CD4-positive, alpha-beta T cell (primary cell): ENCODE measurements at places on chromosomes 2 and 18. TPM values are rescaled to one million over a fixed set of nuclear protein-coding genes. Genes with fewer than 3 reads are reported as not detected.

The CDK5R2 gene
- total RNA-seq = not detected

The ANKRD62 gene
- total RNA-seq = not detected

The FOXD4L1 gene
- not detected for total RNA-seq

The TWIST2 gene
- not detected for total RNA-seq

The GAREM1 gene
- 0.14 TPM for total RNA-seq

The DOCK10 gene
- 209 TPM for total RNA-seq

The ANKRD29 gene
- 0.28 TPM for total RNA-seq

The SH3RF3 gene
- total RNA-seq = 5.2 TPM

The POMC gene
- 4.5 TPM for total RNA-seq

The MOGAT1 gene
- total RNA-seq = not detected

DNA sequence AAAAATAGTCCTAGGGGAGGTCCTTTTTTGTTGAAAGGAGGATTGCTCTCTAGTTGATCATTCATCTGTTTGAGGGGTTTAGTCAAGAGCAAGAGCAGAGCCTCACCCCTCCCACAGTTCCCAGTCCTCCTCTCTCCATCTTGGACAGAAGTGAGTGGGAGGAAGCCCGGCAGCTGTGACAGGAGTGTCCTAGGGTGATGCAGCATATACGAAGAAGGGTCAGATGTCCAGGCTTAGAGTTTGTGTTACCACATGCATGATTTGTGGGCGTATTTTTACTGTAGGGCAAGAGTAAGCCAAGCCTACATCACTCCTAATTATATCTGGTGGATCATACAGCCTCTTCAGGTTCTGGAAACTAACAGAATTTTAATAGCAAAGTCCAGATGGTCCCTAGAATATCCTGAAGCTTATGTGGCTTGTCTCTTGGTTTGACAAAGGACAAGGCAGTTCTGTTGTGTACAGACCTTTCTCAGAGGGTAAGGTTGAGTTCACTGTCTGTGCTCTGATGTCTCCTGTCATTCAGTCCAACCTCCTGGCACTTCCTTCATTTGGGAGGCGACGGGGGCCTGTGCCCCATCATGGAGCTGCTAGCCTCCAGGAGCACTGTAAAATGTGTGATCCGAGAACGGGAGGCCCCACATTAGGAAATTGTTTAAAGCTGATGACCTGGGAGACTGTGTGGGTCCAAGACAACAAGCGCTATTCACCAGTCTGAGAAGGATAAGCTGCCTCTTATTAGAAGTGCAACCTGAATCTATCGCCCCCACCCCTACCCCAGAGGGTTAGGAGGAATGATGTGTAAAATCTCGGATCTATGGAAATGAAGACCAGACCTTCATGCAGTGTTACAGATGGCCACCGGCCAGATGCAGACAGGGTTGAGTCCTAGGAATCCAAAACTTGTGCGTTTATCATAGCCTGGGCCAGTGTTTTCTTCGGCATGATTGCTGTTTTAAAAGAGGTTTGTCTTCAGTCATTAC is 6.9 kb downstream of the CEP68 start:
- DNase-seq = no peak

DNA sequence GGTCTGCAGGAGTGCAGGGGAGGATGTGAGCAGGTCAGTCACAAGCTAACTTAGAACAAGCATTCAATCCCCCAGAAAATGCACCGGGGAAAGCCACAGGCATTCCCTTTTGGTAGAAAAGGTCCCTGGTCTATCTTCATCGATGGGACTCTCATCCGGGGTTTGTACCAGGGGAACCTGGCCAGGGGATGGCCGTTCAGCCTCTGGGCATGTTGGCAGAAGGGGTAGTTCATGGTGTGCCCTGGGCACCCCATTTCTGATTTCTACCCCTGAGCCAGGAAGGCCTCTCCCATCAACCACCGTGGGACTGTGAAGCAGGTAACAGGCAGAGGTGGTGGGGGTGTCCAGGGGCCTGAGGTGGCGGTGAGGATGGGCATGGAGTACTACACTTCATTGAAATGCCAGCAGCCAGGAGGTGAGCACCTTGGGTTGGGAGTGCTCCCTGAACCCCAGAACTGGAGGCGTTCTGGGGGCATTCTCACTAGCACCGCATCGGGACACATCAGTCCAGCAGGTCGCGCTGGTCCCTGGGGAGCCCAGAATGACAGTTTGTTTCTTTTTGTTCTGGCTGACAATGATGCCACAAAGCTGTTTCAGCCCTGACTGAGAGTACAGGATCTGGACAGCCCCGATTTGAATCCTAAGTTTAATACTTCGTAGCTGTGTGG is 172.3 kb downstream of the SMAD7 start:
- no peak for DNase-seq

DNA sequence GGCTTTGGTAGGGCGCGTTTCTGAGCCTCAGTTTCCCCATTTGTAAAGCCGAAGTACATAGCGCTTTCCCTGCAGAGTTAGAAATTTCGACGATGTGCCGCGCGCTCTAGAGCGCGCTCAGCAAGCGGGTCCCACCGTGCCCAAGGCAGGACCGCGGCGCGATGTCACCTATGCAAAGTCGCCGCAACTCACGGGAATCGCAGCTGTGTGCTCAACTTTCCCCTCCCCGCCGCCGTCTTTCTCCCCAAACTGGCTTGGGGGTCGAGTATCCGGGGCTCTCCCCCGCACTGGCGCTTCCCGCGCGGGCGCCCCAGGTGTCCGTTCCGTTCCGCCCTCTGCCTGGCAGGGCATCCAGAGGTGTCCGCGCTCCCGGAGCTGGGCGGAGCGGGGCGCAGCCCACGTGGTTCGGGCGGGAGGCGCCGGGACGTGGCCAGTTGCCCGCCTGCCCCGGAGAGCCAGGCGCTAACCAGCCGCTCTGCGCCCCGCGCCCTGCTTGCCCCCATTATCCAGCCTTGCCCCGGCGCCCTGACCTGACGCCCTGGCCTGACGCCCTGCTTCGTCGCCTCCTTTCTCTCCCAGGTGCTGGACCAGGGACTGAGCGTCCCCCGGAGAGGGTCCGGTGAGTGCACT is at the start of gene MLPH:
MLPH (plus strand) TSS at position 433 of the 630 bp plus-strand sequence. CDS start 6,176 bp downstream, outside the sequence.
- no peak for DNase-seq

GRCh38 chr2:175698061-175698460 is 304.0 kb downstream of the LNPK start:
- DNase-seq = no peak

DNA sequence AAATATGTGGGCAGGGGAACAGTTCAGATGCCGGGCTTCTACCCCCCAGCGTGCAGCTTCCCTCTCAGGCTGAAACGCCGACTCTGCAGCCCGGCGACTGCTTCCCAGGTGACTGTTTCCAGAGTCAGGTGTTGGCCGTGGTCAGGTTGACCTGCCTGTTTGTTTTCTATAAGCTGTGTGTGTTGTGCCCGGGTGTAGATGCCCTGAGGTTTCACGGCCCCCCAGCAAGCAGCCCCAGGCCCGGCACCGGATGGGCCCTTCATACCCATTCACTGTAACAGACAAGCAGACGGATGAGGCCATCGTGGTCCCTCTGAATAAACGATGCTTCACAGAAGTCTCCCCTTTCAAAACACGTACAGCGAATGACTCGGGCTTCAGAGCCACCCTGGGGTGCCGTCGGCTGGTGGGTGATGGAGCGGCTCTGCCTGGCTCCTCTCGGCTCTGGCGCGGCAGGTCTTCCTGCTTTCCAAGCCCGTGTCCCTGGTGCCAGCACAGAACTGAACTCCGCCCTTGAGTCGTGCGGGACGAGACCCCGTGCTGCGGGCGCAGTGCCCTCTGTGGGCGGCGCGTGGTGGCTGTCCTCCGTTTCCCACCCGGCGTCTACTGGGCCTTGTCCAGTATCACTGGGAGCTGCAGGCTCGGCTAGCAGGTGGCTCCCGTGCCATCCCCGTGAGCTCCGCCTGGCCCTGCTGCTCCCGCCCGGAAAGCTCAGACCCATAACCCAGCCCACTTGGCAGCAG is 15.0 kb upstream of the KCNG2 start:
- DNase-seq = no peak

DNA sequence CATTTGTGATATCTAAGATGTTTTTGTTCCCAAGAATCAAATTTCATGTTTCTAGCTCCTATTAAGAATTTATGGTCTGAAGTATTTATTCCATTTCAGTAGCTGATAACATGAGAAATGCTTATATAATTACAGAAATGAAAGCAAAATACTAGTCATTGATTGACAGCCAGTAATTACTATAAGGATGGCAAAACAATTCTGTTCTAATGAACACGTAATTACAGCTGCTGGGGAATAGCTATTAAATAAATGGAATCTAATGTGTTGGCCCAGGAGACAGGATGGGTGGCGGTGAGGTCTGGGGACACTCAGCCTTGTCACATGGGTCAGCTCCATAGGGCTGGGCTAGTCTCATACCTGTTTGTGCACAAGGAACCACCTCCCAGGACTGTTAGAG is 263.5 kb downstream of the FHOD3 start:
- DNase-seq = no peak

GRCh38 chr2:222903234-222904220 is 42.7 kb downstream of the ACSL3 start:
- no peak for DNase-seq

DNA sequence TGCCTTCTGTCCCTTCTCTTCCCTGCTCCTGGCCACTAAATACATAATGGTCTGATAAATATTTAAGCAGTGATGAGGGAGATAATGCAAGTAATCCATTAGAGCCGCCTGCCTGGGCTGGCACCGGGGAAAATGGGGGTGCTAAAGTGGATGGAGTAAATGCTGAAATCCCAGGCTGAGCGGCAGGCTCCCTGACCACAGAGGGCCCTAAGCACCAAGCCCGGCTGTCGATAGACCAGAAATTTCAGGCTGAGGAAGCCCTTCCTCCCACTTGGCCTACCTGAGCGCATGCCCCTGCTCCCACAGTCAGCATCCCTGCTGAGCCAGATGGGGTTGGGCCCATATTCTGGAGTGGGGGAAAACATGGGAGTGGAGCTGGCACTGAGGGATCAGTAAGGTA is 197.5 kb upstream of the SKOR2 start:
- no peak for DNase-seq

- no peak for DNase-seq
Measured at GRCh38 chr2:147531269-147531668, 313.6 kb upstream of the ACVR2A start.

- DNase-seq = no peak
Measured at GRCh38 chr2:46871976-46872381, 43.6 kb downstream of the MCFD2 start.

- DNase-seq = no peak
Measured at GRCh38 chr2:171568089-171568488, 45.8 kb downstream of the CYBRD1 start.

DNA sequence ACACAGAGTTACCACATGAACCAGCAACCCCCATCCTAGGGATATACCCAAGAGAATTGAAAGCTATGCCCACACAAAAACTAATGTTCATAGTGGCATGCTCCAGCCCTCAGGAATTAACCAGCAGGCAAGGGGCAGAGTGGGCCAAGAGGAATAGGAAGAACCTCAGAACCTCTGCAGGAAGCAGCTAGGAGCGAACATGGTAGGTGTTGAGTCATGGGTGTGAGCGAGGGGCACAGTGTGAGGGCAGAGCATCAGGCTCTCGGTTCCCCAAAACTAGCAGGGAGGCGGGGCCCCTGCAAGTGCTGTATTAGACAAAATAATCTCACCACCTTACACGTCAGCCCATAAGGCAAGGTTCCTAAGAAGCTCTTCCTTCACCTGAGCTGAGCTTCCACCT is 5.6 kb upstream of the RUFY4 start:
- no peak for DNase-seq

GRCh38 chr18:44700652-44701051 is 20.0 kb downstream of the SETBP1 start:
- no peak for DNase-seq

GRCh38 chr2:133561045-133561852 is 7.0 kb downstream of the NCKAP5 start:
- no peak for DNase-seq

DNA sequence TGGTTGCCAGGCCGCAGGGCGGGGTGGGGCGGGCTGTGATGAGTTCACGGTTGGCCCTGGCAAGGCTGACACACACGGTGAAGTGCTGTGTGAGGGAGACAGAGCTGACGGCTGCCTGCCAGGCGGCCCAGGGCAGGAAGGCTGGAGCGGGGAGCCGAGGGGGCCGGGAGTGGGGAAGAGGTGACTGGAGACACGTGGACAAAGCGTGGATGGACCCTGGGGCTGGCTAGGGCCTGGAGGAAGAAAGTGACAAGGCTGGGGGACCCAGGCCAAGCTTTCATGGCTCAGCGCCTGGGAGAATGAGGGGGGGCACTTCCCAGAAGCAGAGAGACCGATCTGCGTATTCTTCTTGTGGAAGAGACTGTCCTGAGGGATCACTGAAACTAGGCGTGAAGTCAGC is 123.2 kb downstream of the DYSF start:
- DNase-seq = no peak

GRCh38 chr2:144137272-144137671 is 382.6 kb downstream of the ZEB2 start:
- no peak for DNase-seq

- DNase-seq = no peak
Measured at GRCh38 chr2:120917886-120918285, 182.2 kb downstream of the GLI2 start.

GRCh38 chr2:132678483-132678882 is 8.5 kb upstream of the LYPD1 start:
- no peak for DNase-seq

DNA sequence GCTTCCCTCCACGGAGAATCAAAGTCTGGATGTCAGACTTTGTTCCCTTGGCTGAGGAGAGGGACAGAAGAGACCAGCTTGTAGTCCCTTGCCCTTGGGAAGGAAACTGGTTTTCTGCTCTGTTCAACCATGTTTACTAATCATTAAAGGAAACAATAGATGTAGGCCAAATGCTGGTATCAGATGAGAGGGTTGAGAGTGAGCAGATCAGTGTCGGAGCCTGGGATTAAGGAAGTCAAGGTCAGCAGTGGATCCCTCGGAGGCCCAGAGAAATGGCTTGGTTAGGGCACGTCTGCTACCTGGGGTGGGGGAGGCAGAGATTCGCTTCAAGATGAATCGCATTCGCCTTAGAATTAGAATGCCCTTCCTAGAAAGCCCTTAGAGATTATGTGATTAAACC is 109.1 kb downstream of the MYCN start:
- DNase-seq = no peak

DNA sequence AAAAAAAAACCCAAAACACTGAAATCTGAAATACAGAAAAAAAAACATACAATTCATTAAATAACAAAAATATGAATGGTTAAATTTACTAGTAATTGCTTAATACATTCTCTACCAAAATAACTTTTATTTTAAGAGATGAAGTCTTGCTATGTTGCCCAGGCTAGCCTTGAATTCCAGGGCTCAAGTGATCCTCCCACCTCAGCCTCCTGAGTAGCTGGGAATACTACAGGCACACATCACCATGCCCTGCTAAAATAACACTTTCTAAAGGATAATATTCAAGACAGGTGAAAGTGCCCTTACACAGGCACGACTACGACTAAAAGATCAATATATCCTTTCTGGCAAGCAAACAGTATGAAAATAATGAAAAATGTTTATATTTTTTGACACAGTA is 9.5 kb downstream of the USP34 start:
- DNase-seq = no peak

GRCh38 chr2:182897137-182897536 is 30.7 kb upstream of the FRZB start:
- no peak for DNase-seq
